NCI-H2081 (cell line): ENCODE measurements at places on chromosomes 1 and 21.

DNA sequence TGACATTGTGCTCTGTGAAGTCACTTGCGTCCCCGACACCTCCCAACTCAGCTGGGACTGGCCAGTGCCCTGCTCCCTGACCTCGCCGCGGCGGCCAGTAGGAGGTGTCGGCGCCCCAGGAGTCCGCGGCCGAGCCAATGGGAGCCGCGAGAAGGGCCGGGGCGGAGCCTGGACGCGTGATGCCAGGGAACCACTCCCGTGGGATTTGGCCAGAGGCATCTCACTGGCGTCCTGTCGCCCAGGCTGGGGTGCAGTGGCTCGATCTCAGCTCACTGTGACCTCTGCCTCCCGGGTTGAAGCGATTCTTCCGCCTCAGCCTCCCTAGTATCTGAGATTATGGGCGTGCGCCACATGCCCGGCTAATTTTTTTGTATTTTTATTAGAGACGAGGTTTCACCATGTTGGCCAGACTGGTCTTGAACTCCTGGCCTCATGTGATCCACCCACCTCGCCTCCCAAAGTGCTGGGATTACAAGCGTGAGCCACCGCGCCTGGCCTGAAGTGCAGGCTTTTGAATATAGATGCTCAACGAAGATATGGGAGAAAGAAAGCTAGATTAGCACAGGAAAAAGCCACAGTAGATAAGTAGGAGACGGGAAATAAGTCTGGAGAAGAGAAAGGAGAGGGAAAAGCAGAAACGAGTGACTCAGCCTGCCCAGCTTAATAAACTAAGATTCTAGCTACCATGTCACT is 38.0 kb downstream of the ZBTB8OS start:
- DNase-seq, result peak; percentile 92

GRCh38 chr1:111463029-111463683 is 10.6 kb upstream of the C1orf162 start:
- no peak for DNase-seq

GRCh38 chr1:6101826-6102531 is 56.3 kb downstream of the KCNAB2 start:
- DNase-seq, result no peak

- no peak for DNase-seq
These were observed 28.4 kb downstream of the DISP3 start for GRCh38 chr1:11507309-11507708.
